ENCODE measurements at places on chromosomes 6 and 20.

DNA sequence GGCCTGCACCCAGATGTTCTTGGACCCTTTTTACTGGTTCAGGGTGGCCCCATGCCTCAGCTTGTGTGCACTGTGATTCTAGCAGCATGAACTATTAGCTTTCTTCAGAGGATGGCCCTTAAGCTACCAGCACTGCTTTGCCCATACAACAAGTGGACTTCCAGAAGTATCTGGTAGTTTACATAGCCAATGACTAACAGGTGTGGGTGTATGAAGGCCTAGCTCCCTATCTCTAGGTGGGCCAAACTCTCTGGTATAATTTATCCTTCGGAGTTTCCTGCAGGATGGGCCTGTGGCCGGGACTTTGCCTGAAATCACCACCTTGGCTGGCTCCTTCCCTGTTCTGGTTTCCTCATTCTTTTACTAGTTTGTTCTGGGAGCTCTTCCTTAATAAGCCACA is 26.1 kb upstream of the JAG1 start:
- DNase-seq, result no peak

DNA sequence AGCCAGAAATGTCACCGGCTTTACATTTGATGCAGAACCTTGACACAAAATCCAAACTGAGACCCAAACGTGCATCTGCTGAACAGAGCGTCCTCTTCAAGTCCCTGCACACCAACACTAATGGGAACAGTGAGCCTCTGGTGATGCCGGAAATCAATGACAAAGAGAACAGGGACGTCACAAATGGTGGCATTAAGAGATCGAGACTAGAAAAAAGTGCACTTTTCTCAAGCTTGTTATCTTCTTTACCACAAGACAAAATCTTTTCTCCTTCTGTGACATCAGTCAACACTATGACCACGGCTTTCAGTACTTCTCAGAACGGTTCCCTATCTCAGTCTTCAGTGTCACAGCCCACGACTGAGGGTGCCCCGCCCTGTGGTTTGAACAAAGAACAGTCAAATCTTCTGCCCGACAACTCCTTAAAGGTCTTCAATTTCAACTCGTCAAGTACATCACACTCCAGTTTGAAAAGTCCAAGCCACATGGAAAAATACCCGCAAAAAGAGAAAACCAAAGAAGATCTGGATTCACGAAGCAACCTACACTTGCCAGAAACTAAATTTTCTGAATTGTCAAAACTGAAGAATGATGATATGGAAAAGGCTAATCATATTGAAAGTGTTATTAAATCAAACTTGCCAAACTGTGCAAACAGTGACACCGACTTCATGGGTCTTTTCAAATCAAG is 108.4 kb downstream of the RTN4IP1 start:
- DNase-seq, result no peak

GRCh38 chr6:166460473-166461437 is 78.0 kb upstream of the MPC1 start:
- no peak for DNase-seq

DNA sequence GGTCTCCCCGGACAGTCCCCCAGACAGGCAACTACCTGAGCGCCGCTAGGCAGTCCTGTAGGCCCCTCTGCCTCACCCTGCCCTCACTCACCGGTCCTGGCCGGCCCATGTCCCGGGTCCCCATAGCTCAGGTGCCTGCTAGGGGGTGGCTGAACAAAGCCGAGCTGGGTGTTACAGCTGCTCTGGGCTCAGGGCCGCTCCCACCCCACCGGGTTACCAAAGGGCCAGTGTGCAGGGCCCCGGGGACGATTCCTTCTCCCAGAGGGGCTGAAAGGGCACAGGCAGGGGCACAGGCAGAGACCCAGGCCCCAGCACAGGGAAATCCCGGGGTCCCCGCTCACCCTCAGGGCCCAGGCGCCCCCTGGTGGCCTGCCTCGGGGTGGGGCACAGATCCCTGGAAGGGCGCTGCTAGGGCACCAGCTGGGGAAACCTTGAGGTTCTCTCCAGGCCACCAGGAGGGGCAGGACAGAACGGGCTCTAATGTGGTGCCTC is 118.4 kb downstream of the GRM4 start:
- DNase-seq, result no peak

DNA sequence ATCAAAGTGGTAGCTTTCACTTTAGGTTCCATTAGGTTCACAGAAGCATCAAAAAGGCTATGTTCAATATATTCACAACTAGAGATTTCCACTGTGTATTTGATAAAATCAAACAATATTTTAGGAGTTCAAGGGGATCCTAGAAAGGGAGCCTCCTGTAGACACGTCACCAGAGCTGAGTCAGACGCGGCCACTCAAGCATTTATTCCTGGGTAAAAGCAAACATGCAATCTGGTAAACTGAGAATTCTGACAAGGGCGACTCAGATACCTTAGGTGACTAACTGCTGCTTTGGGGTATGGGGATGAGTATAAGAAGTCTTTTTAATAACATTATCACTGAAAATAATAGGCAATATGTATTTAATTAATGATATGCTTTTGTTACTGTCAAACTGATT is 118.7 kb upstream of the HMGN3 start:
- no peak for DNase-seq

GRCh38 chr6:14502551-14502950 is 385.0 kb downstream of the CD83 start:
- DNase-seq, result no peak

GRCh38 chr6:70094156-70094555 is 208.7 kb downstream of the COL9A1 start:
- no peak for DNase-seq

GRCh38 chr6:144033816-144034735 is 26.0 kb upstream of the PLAGL1 start:
- no peak for DNase-seq

- DNase-seq, result no peak
These were observed 39.2 kb downstream of the FRMD1 start for GRCh38 chr6:168039849-168040248.

- no peak for DNase-seq
These were observed 43.4 kb downstream of the TNFAIP3 start for GRCh38 chr6:137910424-137910834.

GRCh38 chr20:63833776-63834490 is 2.9 kb upstream of the ZBTB46 start:
- DNase-seq, result no peak

GRCh38 chr6:30194797-30195690 is 18.2 kb downstream of the TRIM26 start:
- no peak for DNase-seq

DNA sequence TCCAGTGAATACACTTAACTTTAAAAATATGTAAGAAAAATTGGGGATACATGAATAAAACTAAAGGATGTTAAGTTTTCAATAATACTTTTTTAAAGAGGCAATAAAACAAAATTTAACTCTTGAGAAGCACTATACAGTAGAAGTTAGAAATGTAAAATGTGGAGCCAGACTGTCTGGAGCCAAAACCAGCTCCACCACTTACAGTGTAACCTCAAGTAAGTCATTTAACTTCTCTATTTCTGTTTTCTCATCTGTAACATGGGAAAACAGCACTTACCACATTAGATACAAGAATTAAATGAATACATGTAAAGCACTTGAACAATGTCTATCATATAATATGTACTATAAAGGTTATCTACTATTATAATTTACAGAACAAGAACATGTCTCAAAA is 6.7 kb downstream of the ATG5 start:
- DNase-seq, result no peak

GRCh38 chr6:64290867-64291266 is 655.3 kb downstream of the PHF3 start:
- DNase-seq, result no peak

DNA sequence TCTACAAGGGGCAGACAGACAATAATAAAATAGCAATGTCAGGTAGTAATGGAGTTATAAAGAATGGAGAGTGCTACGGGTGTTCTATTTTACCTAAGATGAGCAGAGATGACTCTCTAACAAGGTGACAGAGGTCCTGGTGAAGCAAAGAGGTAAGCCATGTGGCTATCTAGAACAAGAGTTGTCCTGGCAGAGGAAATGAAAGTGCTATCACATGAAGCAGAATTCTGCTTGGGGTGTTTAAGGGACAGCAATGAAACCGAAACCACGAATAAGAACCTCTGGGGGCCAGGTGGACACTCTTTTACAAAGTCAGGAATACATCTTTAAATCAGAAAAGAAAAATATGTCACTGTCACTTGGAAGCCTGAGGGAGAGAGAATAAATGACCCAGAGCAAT is 37.9 kb upstream of the IRAK1BP1 start:
- DNase-seq, result no peak

- no peak for DNase-seq
These were observed 26.7 kb upstream of the PDE10A start for GRCh38 chr6:165689699-165690098.

DNA sequence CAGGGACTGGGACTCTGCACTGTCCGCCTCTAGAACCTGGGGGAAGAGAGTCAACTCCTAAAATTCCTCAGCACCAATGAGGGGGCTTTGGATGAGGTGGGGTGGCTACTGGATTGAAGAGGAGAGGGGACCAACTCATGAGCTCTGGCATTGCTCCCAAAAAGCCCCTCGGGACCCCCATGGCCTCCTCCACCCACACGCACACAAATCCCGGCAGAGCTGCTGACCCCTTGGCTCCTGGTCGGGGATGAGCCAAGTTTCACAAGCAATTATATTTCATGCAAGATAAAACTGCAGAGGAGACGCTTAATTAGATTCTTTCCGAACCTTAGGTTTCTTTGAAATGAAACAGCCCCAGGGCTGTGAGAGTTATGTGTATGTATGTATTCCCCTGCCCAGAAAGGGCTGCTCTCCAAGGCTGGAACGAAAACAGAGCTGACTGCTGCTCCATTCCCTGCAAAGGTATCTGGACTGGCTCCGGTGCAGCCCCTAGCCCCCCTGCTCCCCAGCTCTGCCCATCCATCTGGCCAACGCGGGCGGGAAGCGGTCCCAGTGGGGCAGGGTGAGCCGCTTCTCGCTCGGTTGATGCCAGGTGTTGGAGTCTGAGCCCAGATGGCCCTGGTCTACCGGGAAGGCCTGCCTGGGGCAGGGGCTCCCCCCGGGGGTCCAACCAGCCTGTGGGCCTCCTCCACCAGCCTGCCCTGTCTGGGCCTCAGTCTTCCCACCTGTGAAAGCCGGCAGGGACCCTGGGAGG is 46.8 kb upstream of the STX16 start:
- DNase-seq, result no peak

- DNase-seq, result no peak
These were observed 2.9 kb downstream of the TNNC2 start for GRCh38 chr20:45823949-45824835.

GRCh38 chr6:28751514-28751913 is 172.3 kb downstream of the TRIM27 start:
- DNase-seq, result no peak

DNA sequence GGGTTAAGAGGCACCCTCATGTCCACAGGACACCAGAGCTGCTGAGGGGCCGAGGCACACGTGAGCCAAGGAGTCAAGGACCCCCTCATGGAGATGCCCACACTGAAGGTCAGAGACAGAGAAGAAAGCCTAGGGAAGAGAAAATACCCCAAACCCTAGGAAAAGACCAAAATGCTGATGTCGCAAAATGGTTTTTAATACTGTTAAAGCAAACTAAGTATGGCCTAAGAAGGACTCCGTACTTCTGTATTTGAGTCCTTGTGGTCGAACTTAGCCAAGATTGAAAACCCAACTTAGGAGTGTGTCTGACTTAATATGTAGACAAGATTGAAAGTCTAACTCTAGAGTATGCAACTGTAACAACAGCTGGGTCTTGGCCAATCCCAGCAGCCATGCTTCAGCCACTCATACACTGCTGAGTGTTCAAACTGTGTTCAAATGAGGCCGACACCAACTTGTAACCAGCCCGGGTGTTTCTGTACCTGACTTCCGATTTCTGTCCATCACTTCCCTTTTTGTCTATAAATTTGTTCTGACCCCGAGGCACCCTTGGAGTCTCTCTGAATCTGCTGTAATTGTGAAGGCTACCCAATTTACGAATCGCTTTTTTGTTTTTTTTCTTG is 92.6 kb upstream of the AGPAT4 start:
- DNase-seq, result no peak
